Activated naive CD8-positive, alpha-beta T cell treated with anti-CD3 and anti-CD28 coated beads, Interleukin-2, amount 50 U/mL, for 16 hours (primary cell): ENCODE measurements at places on chromosomes 7 and 10.

DNA sequence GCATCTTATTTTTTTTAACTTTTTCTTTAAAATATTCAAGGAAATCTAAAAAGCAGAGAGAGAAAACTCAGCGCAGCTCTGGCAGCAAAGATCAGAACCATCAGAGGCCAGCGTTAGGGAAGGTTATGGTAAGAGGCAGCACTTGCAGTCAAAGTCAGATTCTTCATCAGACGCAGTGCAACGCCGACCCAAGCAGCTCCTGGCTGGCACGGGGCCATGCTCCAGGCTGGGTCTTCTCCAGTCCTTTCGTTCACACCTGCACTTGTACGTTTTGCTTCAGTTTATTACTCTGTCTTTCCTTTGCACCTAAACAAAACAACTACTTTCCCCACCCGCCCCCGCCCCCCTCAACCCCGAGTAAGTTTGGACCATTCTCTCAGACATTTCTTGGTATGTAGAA is 43.1 kb upstream of the SEC61G start:
- no peak for DNase-seq

DNA sequence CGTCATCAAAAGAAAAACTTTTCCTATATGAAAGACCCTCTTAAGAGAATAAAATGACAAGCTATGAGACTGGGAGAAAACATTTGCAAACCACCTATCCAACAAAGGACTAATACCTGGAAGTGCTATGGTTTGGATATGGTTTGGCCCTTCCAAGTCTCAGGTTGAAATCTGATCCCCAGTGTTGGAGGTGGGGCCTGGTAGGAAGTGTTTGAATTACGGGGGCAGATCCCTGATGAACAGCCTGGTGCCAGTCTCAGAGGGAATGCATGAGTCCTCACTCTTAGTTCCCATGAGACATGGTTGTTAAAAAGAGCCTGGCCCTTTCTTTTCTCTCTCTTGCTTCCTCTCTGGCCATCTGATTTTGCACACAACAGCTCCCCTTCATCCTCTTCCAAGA is 6.3 kb downstream of the ALDH18A1 start:
- no peak for DNase-seq

DNA sequence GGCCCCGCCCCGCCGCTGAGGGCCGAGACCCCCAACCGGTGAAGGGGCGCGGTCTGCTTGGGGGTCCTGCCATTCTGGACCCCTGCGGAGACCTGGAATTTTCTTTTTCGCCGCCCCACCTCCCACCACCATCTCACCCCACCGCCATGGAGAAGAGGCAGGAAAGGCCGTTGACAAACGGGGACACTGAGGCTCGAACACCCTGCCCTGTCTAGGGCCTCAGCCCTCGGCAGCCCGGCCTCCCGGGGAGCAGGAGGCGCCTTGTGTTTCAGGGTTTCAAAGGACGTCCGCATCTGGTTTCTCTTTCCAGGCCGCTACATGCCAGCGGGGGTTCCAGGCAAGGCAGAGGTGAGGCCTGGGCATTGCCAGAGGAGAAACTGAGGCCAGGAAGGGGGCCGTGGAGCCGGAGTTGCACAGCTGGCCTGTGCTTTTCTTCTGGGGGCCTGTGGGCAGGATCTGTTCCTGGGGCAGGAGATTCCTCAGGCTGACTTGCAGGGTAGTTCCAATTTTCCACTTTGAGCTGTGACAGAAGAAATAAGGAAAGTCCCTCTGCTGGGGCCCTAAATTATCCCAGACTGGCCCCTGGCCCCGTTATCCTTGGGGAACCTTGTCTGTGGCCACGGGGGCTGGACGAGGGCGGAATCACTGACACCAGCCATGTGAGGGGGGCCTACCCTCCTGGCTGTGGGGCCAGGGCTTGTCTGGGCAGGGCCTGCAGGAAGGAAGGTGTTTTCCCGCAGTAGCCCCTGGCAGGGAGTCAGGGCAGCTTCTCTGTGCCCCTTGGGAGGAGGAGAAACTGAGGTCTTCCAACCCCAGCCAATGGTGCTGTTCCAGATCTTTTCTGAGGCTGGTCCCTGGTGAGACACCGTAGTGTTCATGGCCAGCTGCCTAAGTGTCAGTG is 900 bp upstream of the MICALL2 start:
- no peak for DNase-seq

- DNase-seq, result no peak
Measured at GRCh38 chr10:29106287-29106686, 182.6 kb upstream of the LYZL1 start.

- no peak for DNase-seq
Measured at GRCh38 chr10:79249186-79250121, 97.8 kb upstream of the PPIF start.

GRCh38 chr7:128063088-128063487 is 31.9 kb upstream of the LRRC4 start:
- DNase-seq, result no peak

DNA sequence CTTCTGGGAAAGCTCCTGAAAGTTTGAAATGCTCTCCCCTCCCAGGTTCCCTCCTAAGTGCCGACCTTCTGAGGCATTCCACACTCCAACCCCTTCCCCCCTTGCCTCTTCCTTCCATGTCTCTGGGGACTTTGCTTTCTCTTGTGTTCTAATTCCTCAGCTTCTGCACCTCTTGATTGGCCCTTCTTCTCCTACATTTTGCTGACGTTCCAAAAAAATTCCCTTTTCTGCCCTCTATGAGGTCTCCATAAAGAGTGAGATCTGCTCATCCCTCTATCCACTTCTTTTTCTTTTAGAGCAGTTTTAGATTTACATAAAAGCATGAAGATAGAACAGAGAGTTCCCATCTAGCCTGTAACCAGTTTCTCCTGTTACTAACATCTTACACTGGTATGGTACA is 22.3 kb downstream of the FOXI2 start:
- DNase-seq, result no peak

- DNase-seq, result no peak
Measured at GRCh38 chr10:52900593-52900992, 128.0 kb upstream of the MBL2 start.

- no peak for DNase-seq
Measured at GRCh38 chr7:105024734-105025133, 10.7 kb downstream of the KMT2E start.

DNA sequence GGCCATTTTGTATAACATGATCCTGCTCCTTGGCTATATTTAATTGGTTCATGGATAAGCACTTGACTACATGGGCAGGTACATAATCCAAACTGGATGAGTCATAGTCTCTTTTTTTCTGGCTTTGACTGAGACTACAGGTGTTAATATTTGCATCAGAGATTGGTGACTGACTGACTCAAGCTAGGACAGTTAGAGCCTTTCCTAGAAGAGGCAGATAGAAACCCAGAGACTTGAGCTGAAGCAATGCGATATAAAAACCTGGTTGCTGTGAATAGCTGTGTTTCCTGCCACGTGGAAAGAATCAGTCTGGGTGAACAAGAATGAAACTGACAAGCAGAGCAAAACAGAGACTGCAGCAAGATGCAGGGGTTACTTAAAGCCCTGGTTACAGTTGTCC is 81.0 kb downstream of the SAMD9 start:
- DNase-seq, result no peak

GRCh38 chr7:108003599-108003935 is 606 bp upstream of the LAMB1 start:
- no peak for DNase-seq

DNA sequence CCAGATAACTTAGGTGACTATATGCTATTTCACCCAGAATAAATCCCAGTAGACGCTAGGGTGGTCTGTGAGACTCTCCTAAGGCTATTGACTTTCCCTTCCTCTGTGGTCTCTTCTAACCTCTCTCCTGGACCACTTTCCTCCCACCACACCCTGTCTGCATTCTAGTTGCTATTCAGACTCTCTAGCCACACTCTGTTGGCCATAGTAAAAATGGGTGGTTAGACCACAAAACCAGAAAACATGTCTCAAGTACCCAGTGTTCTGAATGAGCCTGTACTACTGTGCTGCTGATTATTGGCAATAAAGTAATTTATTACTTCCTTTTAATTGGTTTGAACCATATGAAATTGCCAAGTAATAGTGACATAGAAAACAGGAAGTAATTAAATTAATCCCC is 240.8 kb downstream of the KIF20B start:
- DNase-seq, result no peak

DNA sequence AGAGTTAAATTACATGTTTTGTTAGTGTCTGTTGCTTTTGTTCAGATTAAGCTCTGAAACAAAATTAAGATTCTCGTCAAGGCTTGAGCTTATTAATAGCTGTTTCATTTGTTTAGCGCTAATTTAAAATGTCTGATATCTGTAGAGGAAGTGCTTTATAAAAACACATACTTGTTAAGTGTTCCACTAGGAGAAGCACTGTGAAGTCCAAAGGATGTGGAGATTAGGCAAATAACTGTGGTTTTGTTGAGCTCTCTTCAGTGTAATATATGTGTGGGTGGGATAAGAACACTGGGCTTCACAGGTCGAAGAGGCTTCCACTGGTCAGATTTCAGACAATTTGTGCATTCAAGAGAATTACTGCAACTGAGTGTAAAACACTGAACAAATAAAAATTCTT is 242.0 kb downstream of the AUTS2 start:
- DNase-seq, result no peak

DNA sequence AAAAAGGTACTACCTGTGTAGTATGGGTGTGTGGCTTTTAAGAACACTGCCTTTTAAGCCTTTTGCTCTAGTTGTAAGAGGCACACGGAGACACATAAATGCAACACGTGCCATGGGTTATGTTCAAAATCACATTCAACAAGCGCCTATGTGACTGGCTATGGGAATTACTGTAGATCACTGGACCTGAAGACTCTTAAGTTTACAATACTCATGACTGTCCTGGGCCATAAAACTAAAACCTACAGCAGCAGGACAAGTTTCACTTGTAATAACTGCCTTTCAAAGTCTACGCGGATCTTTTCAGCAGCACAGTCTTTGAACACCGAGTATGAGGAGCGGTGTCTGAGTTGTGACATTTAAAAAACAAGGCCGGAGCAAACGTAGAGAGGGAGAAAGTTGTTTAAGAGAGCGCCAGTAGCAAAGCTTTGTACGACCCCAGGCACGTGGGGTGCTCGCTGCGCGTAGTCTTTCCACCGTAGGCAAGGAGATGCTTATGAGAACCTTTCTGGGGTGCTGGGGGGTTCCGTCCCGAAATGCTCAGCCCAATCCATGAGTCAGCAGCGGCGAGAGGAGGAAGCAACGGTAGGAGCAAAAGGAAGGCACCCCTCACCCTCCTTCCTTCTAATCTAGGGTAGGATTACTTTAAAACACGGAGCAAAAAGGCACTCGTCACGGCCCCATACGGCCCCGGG is 662 bp downstream of the DNAJC2 start:
- DNase-seq, result no peak

- no peak for DNase-seq
Measured at GRCh38 chr10:105192861-105193260, 551.8 kb downstream of the SORCS3 start.

- DNase-seq, result no peak
Measured at GRCh38 chr7:90250601-90251303, 5.8 kb downstream of the CFAP69 start.

- DNase-seq, result no peak
Measured at GRCh38 chr7:101736084-101736483, 81.3 kb upstream of the CUX1 start.

DNA sequence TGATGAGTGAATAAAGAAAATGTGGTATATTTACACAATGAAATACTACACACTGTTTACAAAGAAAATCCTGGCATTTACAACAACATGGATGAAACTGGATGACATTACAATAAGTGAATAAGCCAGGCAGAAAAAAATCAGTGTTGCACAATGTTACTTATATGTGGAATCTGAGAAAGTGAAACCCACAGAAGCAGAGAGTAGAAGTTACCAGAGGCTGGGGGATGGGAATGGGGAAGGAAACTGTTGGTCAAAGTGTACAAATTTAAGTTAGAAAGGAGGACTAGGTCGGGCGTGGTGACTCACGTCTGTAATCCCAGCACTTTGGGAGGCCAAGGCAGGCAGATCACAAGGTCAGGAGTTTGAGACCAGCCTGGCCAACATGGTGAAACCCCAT is 538.5 kb upstream of the MKI67 start:
- no peak for DNase-seq

DNA sequence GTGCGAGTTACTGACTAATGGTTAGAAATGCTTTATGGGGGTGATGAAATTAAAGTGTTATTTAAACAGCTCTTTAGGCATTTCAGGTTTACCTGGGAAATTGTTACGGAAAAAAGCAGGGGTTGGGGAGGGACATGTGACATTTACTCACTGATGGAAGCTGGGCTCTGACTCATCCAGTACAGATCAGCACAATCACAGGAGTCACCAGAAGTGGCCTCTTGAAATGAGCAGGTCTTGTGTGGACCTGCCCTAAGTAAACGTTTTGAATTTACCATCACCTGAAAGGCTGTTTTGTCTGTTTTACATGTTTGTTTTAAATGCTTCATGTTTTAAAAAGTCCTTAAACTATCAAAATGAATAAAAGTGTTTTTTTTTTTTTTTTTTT is 2.3 kb downstream of the GLRX3 start:
- DNase-seq, result no peak

- no peak for DNase-seq
Measured at GRCh38 chr7:141515941-141516340, 35.3 kb upstream of the AGK start.

- no peak for DNase-seq
Measured at GRCh38 chr10:128001363-128001745, 94.5 kb downstream of the PTPRE start.

DNA sequence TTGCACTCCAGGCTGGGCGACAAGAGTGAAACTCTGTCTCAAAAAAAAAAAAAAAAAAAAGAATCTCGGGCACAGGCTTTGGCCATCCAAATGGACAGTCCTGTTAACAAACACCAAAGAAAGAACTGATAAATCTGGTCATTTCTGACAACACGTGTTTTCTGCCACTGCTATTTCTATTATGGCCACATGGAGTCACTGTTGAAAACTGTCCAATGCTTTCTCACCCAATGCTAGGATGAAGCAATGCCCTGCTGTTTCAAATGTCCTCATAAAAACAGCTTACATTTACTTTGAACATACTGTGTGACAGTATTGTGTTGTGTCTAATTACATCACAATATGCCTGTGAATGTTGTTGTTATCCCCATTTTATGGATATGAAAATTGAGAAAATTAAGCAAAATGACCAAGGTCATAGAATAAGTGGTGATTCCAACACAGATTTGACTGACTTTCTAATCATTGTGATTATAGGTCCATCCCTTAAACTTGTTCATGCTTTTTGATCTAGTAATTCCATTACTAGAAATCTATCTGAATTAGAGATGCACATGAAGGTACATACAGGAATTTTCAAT is 19.9 kb upstream of the MAP3K8 start:
- no peak for DNase-seq

- DNase-seq, result no peak
Measured at GRCh38 chr10:3046210-3046779, 21.1 kb upstream of the PFKP start.
